ENCODE measurements at places on chromosomes 4 and X.

DNA sequence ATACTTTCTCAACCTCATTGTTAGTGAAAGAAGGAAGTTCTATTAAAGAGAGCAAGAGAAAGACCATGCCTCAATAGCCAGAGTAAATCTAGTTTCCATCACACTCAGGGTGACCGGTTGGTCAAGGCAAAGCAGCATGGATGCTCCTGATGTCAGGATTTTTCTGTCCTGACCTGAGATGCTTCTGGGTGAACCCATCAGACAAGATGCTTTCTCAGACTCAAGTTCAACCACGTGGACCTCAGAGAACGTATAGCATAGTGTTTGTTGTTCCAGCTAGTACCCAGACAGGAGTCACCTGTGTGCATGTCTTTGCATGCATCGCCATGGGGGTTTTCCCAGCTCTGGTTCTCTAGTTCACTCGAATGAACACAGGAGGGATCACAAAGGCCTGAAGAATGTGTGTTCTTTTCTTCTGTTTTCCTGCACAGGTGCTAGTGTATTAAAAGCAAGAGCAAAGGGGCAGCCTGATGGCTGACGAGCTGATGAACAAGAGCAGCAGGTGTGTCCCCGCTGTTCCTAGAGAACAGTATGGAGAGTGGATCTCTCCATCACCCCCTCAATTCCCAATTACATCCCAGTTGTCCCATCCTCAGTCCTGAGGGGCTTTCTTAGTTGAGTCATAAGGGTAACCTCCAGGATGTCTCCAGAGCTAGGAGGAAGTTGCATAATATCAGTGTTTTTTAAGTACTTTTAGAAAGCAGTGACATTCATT is 110.5 kb upstream of the ENPP6 start:
- no peaks in the 10 kb centered on the region for H3K4me1 ChIP-seq
- H3K27me3 ChIP-seq: no peaks in the 10 kb centered on the region
- DNase-seq: no peak
- H3K27ac ChIP-seq: peak overlapping the region; percentile 84
- H3K36me3 ChIP-seq: no peaks in the 10 kb centered on the region
- H3K4me3 ChIP-seq: no peak overlapping the region

- H3K27ac ChIP-seq: no peak overlapping the region
- H3K27me3 ChIP-seq: no peaks in the 10 kb centered on the region
- DNase-seq: no peak
- H3K36me3 ChIP-seq: no peaks in the 10 kb centered on the region
Observed at GRCh38 chrX:41449615-41450014, 2.5 kb downstream of the NYX start.

DNA sequence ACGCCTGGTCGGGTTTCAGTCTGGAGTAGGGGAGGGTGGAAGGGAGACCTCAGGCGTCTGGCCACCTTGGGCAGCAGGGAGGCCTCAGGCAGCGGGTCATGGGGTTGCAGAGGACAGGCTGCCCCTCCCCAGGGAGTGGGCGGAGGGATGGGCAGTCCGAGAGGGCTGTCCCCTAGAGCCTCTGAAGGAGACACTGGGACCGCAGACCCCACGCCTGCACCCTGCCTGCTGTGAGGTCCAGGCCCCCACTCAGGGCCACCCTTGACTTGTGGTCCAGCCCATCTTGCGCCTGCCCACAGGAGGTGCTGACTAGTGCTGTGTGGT is 16.5 kb downstream of the FGFRL1 start:
- peaks cover 61% of the 10 kb centered on the region for H3K27me3 ChIP-seq
- no peaks in the 10 kb centered on the region for H3K36me3 ChIP-seq
- no peak overlapping the region for H3K4me3 ChIP-seq
- H3K4me1 ChIP-seq: no peaks in the 10 kb centered on the region

DNA sequence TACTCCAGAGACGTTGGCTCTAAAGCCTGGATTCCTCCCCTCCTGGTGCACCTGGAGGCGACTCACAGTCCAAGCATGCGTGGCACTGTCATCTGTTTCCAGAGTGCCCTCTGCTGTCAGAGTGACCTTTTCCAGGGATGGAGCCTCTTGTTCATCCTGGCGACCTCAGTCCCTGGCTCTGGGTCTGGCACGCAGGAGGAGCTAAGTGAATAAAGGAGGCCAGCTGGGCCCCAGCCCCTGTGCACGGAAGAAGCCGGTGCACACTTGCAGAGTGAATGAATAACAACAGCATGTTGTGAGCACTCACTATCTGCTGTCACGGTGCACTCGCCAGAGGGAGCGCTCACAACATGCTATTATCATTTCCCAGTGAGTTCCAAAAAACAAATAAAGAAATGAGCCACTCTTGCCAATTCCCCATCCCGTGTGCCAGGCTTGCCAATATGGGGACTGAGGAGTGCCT is 27.8 kb upstream of the PSAPL1 start:
- no peak overlapping the region for H3K4me3 ChIP-seq
- no peaks in the 10 kb centered on the region for H3K36me3 ChIP-seq
- no peaks in the 10 kb centered on the region for H3K4me1 ChIP-seq
- no peak for DNase-seq
- no peaks in the 10 kb centered on the region for H3K27me3 ChIP-seq

- no peak for DNase-seq
- no peaks in the 10 kb centered on the region for H3K27me3 ChIP-seq
- H3K4me3 ChIP-seq: no peak overlapping the region
- no peaks in the 10 kb centered on the region for H3K4me1 ChIP-seq
- H3K36me3 ChIP-seq: no peaks in the 10 kb centered on the region
Observed at GRCh38 chr4:58636381-58636780, 1526.2 kb upstream of the IGFBP7 start.

DNA sequence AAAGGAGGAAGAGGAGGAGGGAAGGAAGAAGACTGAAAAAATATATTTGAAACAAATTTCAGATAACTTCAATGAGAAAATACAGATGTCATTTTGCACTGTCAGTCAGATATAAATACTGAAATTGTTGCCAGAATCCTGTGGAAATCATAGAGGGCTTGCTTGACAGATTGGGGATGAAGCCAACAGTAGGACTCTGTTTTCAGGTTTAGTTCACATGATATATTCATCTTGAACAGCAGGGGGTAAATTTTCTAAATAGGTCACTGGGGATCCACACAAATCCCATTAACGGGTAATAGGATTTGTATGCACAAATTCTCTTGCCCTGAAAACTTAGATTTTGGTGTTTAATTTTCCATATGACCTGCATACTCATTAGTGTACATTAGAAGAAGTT is 103.3 kb upstream of the PCDH18 start:
- no peaks in the 10 kb centered on the region for H3K36me3 ChIP-seq
- no peak overlapping the region for H3K4me3 ChIP-seq
- no peaks in the 10 kb centered on the region for H3K4me1 ChIP-seq
- no peak overlapping the region for H3K27ac ChIP-seq

DNA sequence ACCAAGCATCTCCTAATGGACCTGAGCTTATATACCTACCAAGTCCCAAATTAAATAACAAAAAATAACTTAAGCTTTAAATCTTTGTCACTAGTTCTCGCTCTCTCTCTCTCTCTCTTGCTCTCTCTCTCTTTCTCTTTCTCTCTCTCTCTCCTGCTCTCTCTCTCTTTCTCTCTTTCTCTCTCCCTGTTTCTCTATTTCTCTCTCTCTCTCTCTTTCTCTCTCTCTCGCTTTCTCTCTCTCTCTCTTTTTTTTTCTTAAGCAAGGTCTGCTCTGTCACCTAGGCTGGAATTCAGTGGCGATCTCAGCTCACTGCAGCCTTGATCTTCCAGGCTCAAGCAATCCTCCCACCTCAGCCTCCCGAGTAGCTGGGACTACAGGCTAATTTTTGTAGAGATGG is 266.6 kb downstream of the BANK1 start:
- no peaks in the 10 kb centered on the region for H3K4me1 ChIP-seq
- H3K36me3 ChIP-seq: no peaks in the 10 kb centered on the region
- no peak overlapping the region for H3K4me3 ChIP-seq
- H3K27me3 ChIP-seq: no peaks in the 10 kb centered on the region
- H3K27ac ChIP-seq: no peak overlapping the region

- no peak overlapping the region for H3K4me3 ChIP-seq
- DNase-seq: no peak
- no peak overlapping the region for H3K27ac ChIP-seq
- no peaks in the 10 kb centered on the region for H3K27me3 ChIP-seq
Observed at GRCh38 chrX:18422325-18422724, 3.1 kb upstream of the CDKL5 start.

DNA sequence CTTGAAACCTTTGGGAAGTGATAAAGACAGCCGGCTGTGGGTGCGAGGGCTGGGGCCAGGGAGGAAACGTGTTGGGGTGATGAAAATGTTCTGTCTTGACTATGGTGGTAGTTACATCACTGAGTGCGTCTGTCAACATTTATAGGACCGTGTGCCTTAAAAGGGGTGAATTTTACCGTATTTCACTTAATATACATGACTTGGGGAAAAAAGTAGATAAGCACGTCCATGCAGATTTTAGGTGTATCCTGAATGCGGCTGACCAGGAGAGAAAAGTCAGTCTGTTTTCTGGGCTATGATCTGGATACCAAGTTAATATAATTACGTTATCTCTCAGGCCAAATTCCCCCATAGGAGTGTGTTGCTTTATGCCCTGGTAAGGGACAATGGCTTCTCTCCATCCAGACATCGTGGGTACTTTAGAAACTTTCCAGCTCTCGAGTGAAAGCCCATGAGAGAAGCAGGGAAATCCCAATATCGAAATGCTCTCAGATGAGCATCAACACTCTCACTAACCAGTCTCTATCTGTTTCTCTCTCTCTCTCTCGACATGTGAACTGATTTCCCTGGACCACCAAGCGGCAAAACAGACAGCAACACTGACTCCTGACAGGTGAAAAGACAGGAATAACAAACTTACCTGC is 71.5 kb downstream of the IRF2 start:
- peak overlapping the region; percentile 43 for H3K27ac ChIP-seq
- no peak overlapping the region for H3K4me3 ChIP-seq
- H3K4me1 ChIP-seq: peaks cover 57% of the 10 kb centered on the region
- H3K36me3 ChIP-seq: peaks cover 72% of the 10 kb centered on the region
- DNase-seq: no peak
- H3K27me3 ChIP-seq: no peaks in the 10 kb centered on the region

DNA sequence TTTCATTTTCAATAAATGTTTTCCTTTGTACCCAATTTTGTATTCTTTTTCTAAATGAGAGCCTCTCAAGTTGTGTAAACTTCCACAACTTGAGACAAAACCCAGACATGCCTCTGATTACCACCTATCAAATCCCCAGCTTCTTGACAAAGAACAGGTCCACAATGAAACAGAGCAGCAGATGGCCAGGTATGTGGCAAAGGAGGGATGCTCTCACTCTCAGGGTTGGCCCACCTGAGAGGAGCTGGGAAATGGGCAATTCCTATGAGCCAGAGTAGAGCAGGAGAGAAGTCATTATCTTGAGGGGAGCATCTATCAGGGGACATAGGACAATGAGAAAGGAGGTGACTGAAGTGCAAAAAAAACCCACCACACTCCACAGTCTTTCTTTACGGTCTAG is 273.5 kb upstream of the FAM241A start:
- DNase-seq: no peak
- no peaks in the 10 kb centered on the region for H3K4me1 ChIP-seq
- H3K36me3 ChIP-seq: no peaks in the 10 kb centered on the region
- H3K4me3 ChIP-seq: no peak overlapping the region

GRCh38 chrX:125436855-125437254 is 117.2 kb downstream of the TEX13C start:
- H3K36me3 ChIP-seq: no peaks in the 10 kb centered on the region
- H3K4me3 ChIP-seq: no peak overlapping the region
- DNase-seq: no peak
- H3K27ac ChIP-seq: no peak overlapping the region
- H3K4me1 ChIP-seq: no peaks in the 10 kb centered on the region

GRCh38 chr4:52976523-52977230 is 114.6 kb downstream of the RASL11B start:
- H3K27me3 ChIP-seq: no peaks in the 10 kb centered on the region
- no peak overlapping the region for H3K27ac ChIP-seq
- no peak for DNase-seq
- H3K4me3 ChIP-seq: no peak overlapping the region

DNA sequence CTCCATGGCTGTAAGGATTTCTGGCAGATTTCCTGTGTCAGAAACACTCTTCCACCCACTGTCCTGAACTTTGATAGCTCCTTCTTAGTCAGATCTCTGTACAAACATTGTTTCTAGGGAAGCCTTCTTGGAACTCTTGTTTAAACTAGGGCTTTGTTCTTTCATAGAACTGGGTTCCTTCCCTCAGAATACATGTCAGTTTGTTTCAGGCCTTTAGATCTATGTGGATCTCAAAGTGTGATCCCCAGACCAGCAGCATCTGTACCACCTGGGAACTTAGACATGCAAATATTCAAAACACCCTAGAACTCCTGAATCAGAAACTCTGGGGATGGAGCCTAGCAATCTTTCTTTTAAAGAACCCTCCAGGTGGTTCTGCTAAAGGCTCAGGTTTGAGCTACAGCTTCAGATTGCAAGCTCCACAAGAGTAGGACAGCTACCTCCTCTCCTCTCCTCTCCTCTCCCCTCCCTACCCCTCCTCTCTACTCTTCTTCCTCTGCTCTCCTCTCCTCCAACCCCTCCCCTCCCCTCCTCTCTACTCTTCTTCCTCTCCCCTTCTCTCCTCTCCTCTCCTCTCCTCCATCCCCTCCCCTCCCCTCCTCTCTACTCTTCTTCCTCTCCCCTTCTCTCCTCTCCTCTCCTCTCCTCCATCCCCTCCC is 12.7 kb downstream of the RASSF6 start:
- H3K27ac ChIP-seq: no peak overlapping the region
- H3K27me3 ChIP-seq: no peaks in the 10 kb centered on the region
- H3K4me3 ChIP-seq: no peak overlapping the region
- no peaks in the 10 kb centered on the region for H3K36me3 ChIP-seq

DNA sequence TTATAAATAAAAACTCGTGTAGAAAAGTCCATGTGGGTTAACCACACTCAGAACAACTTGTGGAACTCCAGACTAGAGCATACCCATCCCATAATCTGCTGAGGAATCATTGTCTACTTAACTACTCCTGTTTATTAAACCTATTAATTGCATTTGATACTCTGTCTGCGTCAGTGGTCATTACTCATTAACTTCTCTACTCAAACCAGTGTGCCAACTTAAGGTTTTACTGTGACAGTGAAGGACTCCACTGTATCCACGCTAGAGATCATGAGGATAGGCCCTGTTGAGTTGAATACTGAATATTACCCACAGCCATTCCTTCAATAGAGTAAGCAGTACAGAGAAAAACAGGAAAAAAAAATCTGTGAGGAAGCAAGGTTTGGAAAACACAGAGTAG is 17.3 kb downstream of the HPGD start:
- H3K27ac ChIP-seq: no peak overlapping the region
- no peaks in the 10 kb centered on the region for H3K27me3 ChIP-seq
- no peak for DNase-seq
